Activated CD4-positive, alpha-beta T cell treated with anti-CD3 and anti-CD28 coated beads for 1 hour (primary cell): ENCODE measurements at places on chromosomes 13 and 19.
A peak's percentile ranks its signal among the peaks of the same experiment; 100 is the strongest.

- DNase-seq, result no peak
These were observed 3.5 kb downstream of the SSC5D start for GRCh38 chr19:55491546-55492360.

GRCh38 chr13:114067381-114067885 lies 65.0 kb downstream of the RASA3 start:
- DNase-seq, result no peak

DNA sequence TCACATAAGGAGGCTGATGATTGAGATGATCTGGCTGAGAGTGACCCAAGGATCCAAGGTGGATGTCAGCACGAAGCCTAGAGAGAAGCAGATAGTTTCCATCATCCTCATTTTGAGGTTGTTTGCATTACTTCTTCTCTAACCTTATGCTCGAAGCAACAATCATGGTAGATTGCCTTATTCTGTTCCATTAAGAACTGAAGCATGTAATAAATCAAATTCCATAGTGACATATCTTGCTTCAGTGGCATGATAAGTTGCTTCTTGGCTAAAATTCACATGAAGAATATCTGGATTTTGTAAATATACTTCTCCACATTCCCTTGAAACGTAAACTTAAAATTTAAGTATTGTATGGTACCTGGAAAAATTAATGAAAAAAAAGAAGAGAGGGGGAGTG lies 377.8 kb upstream of the DACH1 start:
- no peak for DNase-seq

GRCh38 chr13:101401196-101401595 lies 15.1 kb downstream of the NALCN start:
- no peak for DNase-seq

DNA sequence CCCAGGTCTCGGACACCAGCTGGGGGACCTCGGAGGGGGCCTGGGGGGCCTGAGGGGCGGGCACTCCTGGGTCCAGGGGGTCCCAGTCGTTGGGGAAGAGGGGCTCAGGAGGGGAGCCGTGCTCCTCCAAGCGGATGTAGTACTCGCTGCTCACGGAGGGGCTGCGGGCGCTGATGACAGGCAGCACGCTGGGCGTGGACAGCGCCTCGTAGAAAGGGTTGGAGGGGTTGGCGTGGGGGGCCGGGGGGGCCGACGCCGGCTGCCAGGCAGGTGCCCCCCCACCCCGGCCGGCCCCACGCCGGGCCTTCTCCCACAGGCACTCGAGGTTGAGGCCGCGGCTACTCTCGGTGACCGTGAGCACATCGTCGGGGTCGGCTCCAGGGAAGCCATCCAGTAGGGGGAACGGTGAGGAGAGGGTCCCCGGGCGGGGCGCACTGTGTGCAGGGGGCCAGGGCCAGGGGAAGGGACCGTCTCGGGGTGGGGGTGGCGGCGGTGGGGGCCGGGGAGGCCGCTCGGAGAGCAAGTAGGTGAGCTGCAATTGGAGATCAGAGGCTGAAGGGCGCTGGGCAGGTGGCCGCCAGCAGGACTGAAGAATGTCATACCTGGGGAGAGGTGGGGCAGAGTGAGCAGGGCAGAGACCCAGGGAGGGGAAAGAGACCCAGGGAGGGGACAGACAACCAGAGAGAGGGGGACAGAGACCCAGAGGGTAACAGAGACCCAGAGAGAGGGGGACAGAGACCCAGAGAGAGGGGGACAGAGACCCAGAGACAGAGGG lies 12.1 kb downstream of the LMTK3 start:
- DNase-seq, result no peak

- DNase-seq, result peak; percentile 11
These were observed 6.5 kb upstream of the HSD17B14 start for GRCh38 chr19:48842789-48843162.

- DNase-seq, result no peak
These were observed 1.5 kb downstream of the ILF3 start for GRCh38 chr19:10655457-10656312.

- no peak for DNase-seq
These were observed 15.1 kb upstream of the CACNG8 start for GRCh38 chr19:53947624-53948023.

DNA sequence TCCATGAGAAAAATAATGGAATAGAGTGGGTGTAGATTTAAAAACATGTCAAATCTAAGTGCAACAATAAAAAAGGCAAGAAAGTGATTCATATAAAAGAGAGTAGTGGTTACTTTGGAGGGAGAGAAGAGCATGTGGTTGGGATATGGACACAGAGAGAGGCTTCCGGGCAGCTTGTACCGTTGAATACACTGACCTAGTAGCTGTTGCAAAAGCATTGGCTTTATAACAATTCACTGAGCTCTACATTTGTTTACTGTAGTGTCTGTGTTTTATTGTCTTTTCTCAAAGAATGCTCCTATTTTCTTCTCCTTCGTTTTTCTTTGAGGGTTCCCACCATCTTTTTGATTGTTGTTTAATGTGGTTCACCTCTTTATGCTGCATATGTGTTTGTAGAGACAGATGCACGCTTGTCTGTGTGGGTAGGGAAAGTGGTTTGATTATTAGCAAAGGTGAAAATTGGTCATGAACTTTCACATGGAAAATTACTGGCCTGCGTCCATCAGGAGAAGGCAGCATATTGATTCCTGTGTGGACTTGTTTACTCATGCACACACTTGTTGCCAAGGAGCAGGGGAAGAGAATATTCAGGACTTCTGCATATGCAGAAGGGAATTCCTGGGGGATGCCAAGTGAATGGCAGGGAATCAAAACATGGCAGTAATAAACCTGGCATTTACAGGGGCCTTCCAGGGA lies 29.9 kb upstream of the IRS2 start:
- DNase-seq, result no peak

- no peak for DNase-seq
These were observed 809 bp downstream of the MYO1F start for GRCh38 chr19:8576273-8576993.

DNA sequence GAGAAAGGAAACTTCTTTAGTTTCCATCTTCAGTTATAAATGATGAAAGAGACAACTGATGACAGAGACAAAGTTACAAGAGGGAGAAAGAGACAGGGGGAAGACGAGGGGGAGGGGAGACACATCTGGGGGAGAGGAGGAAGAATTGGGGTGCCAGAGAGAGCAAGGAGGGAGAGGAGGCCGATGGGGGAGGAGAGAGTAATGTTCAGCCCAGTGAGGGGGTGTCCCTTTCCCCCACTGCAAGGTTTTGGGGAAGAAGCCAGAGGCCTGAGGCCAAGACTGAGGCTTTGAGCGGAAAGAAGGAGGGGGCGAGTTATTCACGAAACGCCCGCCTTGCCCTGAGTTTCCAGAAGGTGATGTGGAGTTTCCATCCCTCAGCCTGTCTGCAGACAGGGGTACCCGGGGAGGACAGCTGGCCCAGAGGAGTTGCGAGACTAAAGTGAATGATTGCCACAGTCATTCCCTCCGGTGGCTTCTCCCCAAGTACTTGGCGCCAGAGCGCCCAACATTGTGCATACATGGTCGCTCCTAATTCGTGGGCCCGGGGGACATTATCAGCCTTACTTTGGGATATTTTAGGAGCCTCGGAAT lies 558 bp upstream of the PPAN start:
- DNase-seq, result peak; percentile 72

DNA sequence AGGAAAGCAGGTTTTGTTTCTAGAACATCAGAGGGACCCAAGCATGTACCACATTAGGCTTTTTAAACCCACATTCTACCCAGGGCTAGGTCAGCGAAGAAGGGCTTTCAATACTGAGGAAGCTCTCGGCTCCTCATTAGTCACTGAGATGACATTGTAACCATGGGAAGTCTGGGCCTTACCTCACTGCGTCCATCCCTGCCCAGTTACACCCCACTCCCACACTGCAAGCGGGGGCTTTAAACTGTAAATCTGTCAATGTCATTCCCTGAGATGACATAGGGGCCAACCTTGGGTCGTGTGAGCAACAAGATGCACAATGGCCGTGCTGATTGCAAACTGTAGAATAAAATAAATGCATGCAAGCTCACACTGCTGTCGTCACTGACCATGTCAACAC lies 21.7 kb upstream of the TFDP1 start:
- no peak for DNase-seq

- no peak for DNase-seq
These were observed 9.0 kb downstream of the ABHD8 start for GRCh38 chr19:17294051-17294891.

DNA sequence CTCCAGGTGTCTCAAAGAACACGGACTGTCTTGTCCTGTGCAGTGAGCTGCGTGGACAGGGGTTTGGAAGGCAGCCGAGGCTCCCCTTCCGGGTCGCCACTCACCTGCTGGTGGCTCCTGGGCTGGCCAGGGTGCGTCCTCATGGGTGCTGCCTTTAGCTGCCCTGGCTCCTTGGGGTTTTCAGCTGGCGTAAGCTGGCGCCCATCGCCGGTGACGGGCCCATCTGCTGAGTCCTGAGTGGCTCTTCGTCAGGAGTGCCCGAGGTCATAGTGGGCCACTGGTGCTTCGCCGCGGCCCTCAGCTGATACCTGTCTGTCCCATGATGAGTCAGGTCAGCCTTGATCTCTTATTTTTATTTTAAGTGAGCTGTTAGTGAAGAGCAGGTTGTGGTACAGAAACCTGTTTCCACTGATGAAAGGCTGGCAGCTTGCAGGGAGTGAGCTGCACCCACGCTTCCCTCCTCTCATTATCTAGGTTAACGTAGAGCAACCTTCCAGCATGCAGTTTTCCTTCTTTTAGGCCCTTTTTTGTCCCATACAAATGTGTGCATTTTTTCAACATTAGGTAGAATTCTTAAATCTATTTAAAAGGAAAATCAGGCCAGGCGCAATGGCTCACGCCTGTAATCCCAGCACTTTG lies 18.4 kb downstream of the EPN1 start:
- no peak for DNase-seq

- no peak for DNase-seq
These were observed 13.1 kb downstream of the TNFSF9 start for GRCh38 chr19:6543866-6544347.

- DNase-seq, result no peak
These were observed 85.7 kb downstream of the ZAR1L start for GRCh38 chr13:32229443-32229842.

DNA sequence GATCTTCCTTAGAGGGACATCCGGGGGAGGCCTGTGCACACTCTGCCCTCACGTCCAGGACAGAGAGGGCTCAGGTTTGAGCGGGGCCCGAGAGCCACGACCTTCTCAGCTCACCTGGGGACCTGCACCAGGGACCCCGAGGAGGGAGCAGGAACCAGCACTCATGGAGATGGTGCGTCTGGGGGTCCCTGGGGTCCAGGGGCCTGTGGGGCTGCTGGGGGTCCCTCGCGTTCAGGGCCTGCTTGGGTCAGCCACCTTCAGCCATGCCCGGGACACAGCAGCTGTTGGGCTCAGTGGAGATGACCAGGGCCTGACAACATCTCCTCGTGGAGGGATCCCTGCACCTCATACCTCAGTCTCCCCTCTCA lies 47.1 kb downstream of the TMEM255B start:
- no peak for DNase-seq

- DNase-seq, result peak; percentile 88
These were observed 436 bp upstream of the BBC3 start for GRCh38 chr19:47231215-47232054.

DNA sequence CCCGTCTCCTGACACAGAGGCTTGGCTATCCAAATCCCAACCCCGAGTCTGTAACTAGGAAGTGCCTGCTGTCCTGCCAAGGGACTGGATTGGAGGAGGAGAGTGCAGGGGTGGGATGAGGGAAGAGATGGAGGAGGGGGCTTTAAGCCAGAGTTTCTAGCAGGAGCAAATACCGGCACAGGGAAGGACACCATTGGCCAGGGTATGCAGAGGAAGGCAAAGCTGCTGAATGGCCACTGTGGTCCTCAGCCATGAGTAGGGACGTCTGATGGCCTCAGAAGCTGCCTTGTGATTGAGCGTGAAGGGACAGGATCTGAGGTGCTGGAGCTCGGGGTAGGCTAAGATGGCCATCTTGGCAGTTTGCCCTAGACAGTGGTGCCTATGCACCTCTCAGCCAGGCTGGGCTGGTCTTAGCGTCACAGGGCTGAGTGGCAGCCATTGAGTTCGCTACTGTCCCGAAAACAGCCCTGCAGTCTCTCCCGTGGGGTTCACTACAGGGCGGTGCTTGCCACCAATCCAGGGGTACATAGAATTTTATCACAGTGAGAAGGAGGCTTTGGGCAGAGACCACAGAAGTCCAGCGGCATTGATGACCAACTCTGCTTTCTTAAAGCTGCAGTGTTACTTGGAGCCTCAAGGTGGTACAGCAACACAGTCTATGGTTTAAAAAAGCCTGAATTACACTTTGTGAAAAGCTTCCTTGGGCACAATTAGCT lies 61.8 kb downstream of the AKAP11 start:
- no peak for DNase-seq

GRCh38 chr13:75771818-75772217 lies 135.7 kb downstream of the LMO7 start:
- no peak for DNase-seq

- DNase-seq, result peak; percentile 13
These were observed 821 bp downstream of the TDRD3 start for GRCh38 chr13:60397704-60398378.

- no peak for DNase-seq
These were observed 8.3 kb upstream of the FAM187B start for GRCh38 chr19:35236638-35237400.

DNA sequence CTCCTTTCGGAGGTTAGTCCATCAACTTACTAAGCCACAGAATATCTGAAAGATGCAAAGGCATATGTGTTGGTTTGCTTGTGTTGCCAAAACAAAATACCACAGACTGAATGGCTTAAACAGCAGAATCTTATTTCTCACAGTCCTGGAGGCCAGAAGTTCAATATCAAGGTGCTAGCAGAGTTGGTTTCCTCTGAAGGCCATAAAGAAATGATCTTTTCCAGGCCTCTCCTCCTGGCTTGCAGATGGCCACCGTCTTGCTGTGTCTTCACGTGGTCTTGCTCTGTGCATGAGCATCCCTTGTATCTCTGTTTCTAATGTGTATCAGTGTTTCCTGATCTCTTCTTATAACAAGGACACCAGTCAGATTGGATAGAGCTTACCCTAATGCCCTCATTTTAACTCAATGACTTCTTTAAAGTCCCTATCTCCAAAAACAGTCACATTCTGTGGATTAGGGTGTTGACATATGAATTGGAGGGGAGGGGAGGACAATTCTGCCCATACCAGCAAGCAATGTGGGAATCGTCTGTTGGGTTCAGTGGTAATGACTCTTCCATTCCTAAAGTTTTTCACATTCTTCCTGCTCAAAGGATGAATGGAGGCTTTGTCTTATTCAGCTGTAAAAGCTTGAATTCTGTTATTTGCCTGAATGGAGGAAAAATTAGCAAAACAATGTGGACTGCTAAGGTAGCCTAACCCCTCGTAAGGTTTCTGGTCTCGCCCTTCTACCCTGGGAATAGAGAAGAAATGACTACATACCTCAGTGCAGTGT lies 715.7 kb downstream of the DIAPH3 start:
- no peak for DNase-seq

GRCh38 chr19:18723871-18724377 lies 40.4 kb downstream of the CRTC1 start:
- DNase-seq, result no peak

- DNase-seq, result no peak
These were observed 9.6 kb upstream of the SLITRK6 start for GRCh38 chr13:85808811-85809210.

DNA sequence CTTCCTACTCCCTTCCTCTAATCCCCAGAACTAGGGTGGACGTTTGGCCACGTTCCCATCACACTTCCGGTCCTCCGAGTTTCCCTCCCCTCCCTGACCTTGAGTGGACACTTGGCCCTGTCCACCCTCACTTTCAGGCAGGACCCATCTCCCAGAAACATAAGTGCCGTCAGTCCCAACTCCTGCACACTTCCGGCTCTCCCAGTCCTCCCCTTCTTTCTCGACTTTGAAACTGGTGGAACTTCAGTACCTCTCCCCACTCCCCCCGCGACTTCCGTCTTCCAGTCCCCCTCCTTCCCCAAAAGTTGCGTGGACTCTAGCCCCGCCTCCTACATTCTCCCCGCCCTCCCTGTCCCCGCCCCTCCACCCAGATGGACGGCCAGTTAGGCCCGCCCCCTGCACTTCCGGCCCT lies 278 bp upstream of the ZNF274 start:
- peak; percentile 73 for DNase-seq
